ENCODE measurements at places on chromosomes 11 and 22.

DNA sequence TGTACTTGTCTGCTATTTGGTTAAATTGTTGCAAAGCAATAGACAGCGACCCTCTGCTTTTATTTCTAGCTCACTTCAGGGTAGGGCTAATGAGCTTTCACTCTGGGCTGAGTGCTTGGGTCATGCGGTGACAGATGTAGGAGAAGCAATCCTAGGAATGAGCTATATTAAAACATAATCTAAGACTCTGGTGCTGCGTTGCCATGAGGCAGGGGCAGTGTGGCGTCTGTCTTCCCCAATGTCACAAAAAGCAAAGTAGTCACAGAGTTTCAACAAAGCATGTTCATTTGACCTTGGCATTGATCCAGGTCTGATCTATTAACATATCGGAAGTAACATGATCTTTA lies 55.5 kb upstream of the GRAMD1B start:
- DNase-seq, result no peak

DNA sequence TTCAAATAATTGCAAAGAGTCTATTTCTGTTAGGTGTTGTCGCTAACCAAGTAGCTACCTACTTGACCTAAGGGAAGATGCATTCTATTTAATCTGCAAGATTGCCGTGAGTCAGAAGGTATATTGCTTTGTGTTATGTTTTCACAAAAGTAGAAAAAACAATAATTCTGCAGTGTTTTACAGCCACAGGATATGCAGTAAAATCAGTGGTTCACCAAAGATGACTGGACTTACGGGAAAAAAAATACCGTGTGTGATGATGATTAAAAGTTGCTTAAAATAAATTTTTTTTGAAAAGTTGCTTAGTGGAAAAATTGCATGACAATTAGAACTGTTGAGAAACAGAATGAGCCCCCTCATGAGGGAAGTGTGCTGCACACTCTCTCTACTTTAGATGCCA lies 209.1 kb downstream of the DDX10 start:
- no peak for DNase-seq

DNA sequence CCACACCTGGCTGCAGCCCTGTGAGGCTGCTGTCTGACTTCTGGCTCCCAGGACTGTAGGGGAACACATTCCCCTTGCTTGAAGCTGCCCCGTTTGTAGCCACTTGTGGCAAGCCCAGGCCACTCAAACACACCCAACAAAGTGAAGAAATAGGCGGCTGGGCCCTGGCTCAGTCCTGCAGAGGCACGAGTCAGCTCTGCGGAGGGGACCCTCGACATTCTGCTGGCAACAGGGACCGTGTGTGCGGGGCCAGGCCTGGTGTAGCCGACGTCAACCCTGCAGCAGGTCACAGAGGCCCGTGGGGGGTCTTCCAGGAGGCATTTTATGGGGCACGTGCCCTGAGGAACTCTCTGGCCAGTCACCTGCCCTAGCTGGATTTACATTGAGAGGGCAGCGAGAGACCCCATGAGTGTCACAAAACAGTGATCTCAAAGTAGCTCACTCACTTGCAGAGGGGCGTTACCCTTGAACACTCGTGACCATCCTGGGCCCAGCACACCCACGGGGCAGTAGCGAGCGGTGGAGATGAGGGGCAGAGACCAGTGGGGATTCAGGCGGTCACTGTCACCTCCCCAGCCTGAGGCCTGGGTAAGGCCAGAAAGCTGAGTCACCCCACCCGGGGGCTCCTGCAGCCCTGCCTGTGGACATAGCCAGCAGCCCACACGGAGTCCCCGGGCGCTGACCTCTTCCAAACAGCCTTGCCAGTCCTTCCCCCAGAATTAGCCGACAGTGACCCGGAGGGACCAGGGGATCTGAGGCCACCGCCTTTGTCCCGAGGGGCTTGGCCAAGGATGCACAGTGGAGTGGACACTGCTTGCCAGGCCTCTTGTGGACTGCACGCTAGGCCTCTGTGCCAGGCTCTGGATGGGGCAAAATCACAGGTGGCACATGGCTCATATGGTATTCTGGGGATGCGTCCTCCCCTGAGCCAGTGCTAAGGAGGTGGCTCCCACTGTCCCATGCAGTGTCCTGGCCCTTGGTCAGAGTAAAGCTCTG lies 139.5 kb downstream of the CTTN start:
- no peak for DNase-seq

DNA sequence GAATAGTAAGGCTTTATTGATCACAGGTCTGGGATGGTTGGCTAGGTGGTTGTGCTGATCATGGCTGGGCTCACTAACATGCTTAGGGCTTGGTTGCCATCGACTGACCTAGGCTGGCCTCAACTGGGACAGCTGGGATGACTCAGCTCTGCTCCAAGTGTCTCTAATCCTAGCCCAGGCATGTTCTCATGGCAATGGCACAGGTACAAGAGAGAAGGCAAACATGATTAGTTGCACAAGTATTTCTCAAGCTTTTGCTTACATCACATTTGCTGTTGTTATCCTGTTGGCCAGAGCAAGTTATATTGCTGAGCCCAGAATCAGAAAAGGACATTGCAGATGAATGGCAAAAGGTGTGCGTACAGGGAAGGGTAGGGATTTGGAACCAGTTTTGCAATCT lies 68.5 kb upstream of the SLC35C1 start:
- no peak for DNase-seq
